Inflammatory macrophage (primary cell): ENCODE measurements at places on chromosomes 3 and 15.
A peak's percentile ranks its signal among the peaks of the same experiment; 100 is the strongest.

GRCh38 chr3:26681632-26682031 is 59.1 kb downstream of the LRRC3B start:
- DNase-seq, result no peak

DNA sequence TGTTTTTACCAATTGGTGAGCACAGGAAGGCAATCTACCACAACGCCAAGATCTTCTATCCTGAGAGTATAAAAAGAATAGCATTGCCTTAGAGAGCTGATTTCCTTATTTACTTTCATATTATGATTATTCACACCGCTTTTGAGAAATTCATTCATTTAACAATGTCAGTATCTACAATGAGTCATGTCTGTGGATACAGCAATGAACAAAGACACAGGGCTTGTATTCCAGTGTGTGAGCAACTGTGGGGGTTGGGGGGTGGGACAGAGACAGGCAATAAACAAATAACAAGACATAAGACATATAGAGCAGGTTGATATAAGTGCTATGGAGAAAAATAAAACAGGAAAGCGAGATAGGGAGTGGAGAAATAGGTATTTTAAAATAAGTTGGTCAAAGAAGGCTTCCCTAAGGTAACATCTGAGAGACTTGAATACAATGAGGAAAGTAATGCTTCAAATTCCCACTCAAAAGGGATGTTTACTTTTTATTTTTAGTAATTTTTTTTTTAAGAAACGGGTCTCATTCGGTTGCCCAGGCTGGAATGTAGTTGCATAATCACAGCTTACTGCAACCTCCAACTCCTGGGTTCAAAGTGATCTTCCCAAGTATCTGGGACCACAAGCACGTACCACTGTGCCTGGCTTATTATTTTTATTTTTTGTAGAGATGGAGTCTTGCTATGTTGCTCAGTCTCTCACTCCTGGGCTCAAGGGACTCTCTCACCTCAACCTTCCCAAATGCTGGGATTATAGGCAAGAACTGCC is 45.7 kb downstream of the PGBD4 start:
- no peak for DNase-seq

- DNase-seq, result no peak
These were observed 50.6 kb downstream of the HACD2 start for GRCh38 chr3:123534264-123534663.

DNA sequence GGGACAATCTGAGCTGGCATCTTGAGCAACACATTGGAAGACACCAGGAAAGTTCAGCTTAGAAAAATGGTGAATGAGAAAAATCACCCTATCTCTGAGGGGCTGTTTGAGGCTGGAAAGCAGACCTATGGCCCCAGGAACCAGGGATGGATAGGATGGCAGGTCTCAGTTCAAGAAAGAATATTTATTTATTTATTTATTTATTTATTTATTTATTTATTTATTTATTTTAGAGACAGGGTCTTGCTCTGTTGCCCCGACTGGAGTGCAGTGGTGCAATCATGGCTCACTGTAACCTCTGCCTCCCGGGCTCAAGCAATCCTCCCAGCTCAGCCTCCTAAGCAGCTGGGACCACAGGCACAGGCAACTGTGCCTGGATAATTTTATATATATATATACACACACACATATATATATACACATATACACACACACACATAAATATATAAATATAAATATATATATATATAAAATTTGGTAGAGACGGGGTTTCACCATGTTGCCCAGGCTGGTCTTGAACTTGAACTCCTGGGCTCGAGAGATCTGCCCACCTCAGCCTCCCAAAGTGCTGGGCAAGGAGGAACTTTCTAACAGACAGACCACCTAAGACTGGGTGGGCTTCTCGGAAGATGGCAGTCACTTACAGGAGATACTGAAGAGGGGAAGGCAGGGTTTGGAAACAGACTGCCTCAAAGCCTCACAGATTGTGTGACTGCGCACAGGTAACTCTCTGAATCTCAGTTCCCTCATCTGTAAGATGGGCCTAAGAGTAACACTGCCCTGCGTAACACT is 29.7 kb downstream of the CCDC13 start:
- no peak for DNase-seq

DNA sequence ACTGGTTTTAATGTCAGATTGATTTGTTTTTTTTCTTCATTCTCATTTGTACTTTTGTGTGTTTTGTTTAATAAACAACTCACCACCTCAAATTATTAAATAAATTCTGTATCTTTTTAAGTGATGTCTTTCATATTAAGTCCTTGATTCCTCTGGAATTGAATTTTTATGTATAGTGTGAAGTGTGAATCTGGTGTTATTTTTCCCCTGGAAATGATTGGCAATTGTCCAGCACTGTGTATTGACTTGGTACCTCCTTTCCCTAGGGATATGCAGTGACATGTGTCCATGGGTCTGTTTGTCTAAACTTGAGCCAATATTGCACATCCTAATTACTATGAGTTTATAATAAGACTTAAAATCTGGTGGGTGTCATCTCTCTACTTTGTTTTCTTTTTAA is 2.1 kb downstream of the RNU5B-1 start:
- no peak for DNase-seq

GRCh38 chr3:64083575-64083974 is 60.3 kb upstream of the PSMD6 start:
- no peak for DNase-seq

DNA sequence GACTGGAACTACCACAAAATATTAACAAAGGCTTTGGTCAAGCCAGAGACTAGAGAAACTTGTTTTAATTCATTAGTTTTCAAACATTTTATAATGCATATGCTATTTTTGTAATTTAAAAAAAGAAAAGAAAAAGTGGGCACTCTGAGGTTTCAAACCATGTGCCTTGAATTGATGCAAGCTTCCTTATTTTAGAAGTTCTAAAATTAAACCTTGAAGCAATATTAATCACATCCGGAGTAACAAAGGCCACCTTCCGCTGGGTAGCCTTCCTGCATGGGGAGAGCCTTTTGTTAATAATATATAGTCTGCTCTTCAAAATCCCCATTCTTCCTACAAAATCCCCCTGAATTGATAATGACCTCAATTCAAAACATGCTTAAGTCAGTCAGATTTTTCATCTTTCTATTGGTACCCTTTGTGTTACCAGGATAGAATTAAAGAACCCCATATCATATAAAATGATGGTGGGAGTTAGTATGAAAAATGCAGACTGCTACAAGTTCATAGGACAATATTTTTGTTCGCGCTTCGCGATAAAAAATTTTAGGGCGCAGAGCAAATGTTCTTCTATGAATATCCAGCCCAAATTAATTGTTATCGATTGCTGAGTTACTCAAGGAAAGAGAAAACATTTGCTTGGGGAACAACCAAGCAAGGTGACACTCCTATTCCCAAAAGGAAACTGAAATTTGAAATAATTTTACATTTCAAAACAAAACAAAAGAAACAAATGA is 30.6 kb downstream of the LDHAL6B start:
- peak; percentile 82 for DNase-seq

- DNase-seq, result peak; percentile 92
These were observed 19.8 kb downstream of the DGKG start for GRCh38 chr3:186342197-186342596.

DNA sequence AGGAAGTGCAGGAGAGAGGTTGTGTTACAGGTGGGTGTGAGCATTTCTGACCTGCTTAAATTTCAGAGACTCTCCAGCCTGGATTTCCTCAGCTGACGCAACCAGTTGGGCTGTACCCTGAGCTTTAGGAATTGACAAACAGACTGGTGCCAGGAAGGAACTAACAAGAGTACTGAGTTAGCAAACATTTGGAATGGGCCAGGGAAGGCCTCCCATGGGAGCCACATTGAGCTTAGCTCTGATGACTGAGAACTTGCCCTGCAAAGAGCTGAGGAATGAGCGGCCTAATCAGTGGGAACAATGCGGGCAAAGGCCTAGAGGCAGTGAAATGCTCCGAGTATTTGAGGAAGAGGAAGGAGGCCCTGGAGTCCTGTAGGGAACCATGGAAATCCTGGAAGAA is 254.2 kb downstream of the FEZF2 start:
- no peak for DNase-seq

GRCh38 chr3:126750756-126751121 is 46.7 kb downstream of the CHCHD6 start:
- peak; percentile 44 for DNase-seq

DNA sequence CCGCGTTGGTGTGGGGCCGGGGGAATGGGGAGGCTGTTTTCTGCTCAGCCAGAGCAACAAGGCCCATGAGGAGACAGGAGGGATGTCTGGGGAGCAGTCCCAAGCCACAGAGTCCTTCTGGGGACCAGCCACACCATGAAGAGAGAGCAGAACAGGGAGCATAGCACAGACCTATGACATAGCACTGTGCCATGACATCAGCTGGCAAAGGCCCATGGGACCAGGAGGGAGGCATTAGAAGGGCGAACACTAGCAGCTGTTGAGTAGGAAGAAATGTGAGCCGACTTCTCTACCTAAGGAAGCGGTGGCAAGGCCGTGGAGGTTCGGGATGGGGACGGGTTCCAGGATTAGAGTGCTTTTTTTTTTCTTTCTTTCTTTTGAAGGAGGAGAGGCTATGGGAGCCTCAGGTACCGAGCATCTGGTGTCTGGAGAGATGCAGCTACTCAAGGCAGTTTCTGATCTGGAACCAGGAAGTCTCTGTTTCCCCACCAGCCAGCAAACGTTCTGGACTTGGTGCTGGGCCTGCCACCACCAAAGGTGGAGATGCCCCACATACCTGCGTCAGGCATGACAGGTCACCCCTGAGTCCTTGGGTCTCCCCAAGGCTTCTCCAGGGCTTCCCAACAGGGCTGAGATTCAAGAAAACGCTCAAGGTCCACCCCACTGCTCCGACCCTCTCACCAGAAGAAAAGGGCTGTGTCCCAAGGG is 77.3 kb upstream of the CGNL1 start:
- DNase-seq, result peak; percentile 9

GRCh38 chr3:57729334-57730045 is 26.6 kb upstream of the SLMAP start:
- peak; percentile 29 for DNase-seq

GRCh38 chr3:5184499-5184898 is 3.0 kb upstream of the EDEM1 start:
- no peak for DNase-seq

GRCh38 chr15:86481720-86482119 is 402.0 kb downstream of the AGBL1 start:
- no peak for DNase-seq

- no peak for DNase-seq
These were observed 3.0 kb downstream of the FAM174B start for GRCh38 chr15:92652576-92652966.

- DNase-seq, result no peak
These were observed 175.2 kb downstream of the MEGF11 start for GRCh38 chr15:66078196-66078928.

DNA sequence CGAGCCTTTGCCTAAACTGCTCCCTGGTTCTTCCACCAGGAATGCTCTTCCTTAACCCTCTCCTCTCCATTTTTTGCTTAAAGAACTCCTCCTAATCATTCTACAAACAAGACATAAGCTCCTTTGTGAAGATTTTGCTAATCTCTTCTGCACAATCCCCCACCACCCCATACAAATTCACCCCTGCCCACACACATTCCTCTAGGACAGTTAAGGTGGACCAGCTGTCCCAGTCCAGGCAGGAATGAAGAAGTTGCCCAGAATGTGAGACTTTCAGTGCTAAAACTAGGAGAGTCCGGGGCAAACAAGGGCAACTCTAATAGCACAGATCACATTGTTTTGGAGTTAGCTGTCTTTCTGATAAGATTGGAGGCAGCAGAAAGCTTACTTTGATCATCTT is 13.9 kb upstream of the FAM174B start:
- no peak for DNase-seq

DNA sequence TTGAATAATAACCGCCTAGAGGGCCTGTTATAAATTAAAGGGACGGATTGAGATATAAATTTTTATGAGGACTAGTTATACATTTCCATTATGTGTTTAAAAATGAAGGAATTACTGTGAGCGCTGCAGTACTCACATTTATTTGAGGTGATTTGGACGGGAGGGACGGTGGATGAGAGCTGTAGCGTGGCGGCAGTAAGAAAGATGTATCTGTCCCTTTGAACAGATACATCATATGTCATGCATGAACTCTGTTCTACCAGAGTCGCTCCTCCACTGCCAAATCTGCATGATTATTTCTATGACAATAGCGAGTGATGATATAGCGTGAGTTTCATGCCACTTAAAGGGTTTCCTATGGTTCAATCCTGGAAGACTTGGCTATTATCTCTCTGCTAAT is 538.8 kb downstream of the MCTP2 start:
- no peak for DNase-seq

DNA sequence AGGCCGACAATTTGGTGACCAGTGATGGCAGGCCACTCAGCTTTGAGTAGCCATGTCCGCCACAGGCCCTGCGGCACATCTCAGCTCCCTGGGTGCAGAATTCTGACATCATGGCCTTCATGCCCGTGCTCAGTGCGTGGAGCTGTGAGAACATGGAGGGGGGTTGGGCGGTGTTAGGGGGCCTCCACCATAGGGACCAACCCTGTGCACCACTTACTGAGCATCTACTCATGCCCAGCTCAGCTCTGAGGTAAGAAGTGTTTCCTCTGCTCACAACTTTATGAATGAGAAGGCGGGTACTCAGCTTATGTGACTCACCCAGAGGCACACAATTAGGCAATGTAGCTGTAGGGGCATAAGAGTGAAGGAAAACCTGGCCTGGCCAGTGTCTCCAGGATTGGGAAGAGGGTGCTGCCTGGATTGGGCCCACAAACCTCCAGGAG is 10.5 kb downstream of the ACOX2 start:
- peak; percentile 92 for DNase-seq

DNA sequence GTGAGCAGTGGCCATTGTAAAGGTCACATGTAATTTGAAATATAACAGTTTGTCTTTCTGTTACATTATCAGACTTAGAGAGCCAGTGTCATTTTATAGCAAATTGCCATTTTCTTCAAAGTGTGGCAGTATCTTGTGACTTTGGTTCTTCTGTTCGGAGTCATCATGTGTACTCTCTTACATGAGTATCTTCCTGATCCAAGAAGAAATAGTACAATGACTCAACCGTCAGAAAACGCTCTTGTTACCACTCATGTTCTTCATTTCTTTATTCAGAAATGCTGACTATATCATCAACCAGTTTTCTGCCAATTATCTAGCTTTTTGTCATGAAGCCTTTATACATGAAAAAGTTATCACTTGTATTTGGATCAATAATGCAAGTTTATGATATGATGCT is 93.6 kb upstream of the CGNL1 start:
- peak; percentile 68 for DNase-seq
